CD8-positive, alpha-beta memory T cell (primary cell): ENCODE measurements at places on chromosomes 2 and 18. TPM values are rescaled to one million over a fixed set of nuclear protein-coding genes. Genes with fewer than 3 reads are reported as not detected.

MOB1A gene
- total RNA-seq: 185 TPM

SLC39A6 gene
- total RNA-seq: 43.8 TPM

UGT1A10 gene
- not detected for total RNA-seq

SLC4A3 gene
- 0.13 TPM for total RNA-seq

CXCR1 gene
- not detected for total RNA-seq

ADGRF3 gene
- total RNA-seq: 2.6 TPM

CYTIP gene
- 202 TPM for total RNA-seq

OTOS gene
- total RNA-seq: not detected

FRZB gene
- not detected for total RNA-seq

DUSP19 gene
- 3.5 TPM for total RNA-seq

QPCT gene
- 3.9 TPM for total RNA-seq

- no peak for DNase-seq
- H3K36me3 ChIP-seq: no peaks in the 10 kb centered on the region
- H3K4me3 ChIP-seq: no peak overlapping the region
These were observed 375.1 kb downstream of the SETBP1 start for GRCh38 chr18:45055811-45056210.

- H3K27me3 ChIP-seq: no peaks in the 10 kb centered on the region
- H3K4me3 ChIP-seq: no peak overlapping the region
- no peak for DNase-seq
- no peaks in the 10 kb centered on the region for H3K36me3 ChIP-seq
These were observed 2.6 kb downstream of the UGT1A10 start for GRCh38 chr2:233638836-233639235.

DNA sequence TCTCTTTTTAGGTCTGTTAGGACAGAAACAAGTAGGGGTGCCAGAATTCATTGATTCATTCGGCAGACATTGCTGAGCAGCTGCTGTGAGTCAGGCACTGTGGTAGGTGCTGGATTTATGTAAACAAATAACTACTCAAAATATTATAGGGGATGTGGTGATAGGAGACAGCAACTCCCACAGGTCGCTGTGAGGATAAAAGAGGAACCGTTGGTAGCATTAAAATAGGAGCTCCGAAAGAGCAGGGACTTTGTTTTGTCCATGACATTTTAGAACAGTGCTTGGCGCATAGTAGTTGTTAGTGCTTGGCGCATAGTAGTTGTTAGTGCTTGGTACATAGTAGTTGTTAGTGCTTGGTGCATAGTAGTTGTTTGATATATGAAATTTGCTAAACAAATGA is 29.2 kb downstream of the ATP6V1C2 start:
- no peak overlapping the region for H3K4me3 ChIP-seq
- H3K4me1 ChIP-seq: no peaks in the 10 kb centered on the region
- no peak for DNase-seq

GRCh38 chr18:70998490-70998889 is 709.6 kb downstream of the SOCS6 start:
- H3K36me3 ChIP-seq: no peaks in the 10 kb centered on the region
- DNase-seq: no peak
- no peak overlapping the region for H3K4me3 ChIP-seq

GRCh38 chr18:59220164-59220783 is 316 bp downstream of the GRP start:
- H3K4me1 ChIP-seq: no peaks in the 10 kb centered on the region
- no peak overlapping the region for H3K4me3 ChIP-seq
- no peak overlapping the region for H3K27ac ChIP-seq
- no peak for DNase-seq
- peaks cover 12% of the 10 kb centered on the region for H3K27me3 ChIP-seq

- no peak overlapping the region for H3K4me3 ChIP-seq
- no peaks in the 10 kb centered on the region for H3K36me3 ChIP-seq
- H3K4me1 ChIP-seq: no peaks in the 10 kb centered on the region
- no peaks in the 10 kb centered on the region for H3K27me3 ChIP-seq
These were observed 87.1 kb downstream of the MEP1B start for GRCh38 chr18:32276906-32277305.

- no peaks in the 10 kb centered on the region for H3K36me3 ChIP-seq
- no peak for DNase-seq
- no peaks in the 10 kb centered on the region for H3K27me3 ChIP-seq
- no peak overlapping the region for H3K4me3 ChIP-seq
These were observed 3.8 kb upstream of the SLC8A1 start for GRCh38 chr2:40455661-40456060.

GRCh38 chr2:8080063-8080462 is 601.8 kb upstream of the ID2 start:
- H3K4me1 ChIP-seq: peaks cover 7% of the 10 kb centered on the region
- H3K27me3 ChIP-seq: no peaks in the 10 kb centered on the region
- no peak overlapping the region for H3K27ac ChIP-seq
- H3K36me3 ChIP-seq: no peaks in the 10 kb centered on the region
- DNase-seq: no peak

DNA sequence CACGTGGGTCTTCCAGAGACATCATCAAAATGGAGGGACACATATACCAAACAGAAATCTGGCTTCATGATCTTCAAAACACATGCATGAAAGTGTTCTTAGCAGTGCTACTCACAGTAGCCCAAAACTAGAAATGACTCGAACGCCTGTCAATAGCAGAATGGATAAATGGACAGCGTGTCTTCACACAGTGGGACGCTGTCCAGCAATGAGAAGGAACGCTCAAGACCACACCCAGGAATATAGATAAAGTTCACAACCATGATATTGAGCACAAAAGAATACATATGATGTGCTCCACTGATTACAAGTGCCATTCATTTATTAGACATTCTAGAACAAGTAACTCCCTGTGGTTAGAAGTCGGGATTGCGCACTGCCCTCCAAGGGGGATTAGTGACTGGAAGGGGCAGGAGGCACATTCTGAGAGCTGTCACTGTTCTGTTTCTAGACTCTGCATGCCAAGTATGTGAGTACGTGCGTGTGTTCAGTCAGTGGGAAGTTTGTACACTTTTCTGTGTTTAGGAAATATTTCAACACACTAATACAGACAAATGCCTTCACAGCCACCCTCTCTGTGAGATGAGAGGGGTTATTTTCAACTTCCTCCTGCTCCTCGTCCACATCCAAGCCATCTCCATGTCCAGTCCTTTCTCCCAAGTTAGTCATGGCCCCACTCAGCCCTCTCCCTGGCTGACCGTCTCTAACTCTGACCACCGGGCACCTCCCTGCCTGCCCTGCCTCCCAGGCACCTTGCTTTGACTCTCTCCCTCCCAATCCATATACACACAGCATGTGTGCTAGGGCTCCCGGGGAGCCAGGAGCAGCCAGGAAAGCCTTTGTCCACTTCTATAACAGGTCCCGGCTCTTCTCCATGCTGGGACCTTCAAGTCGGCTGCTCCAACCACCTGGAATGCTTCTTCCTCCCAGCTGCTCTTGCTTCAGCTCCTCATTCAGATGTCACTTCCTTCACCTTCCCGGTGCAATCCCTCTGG is 26.9 kb upstream of the TNS1 start:
- no peak for DNase-seq
- no peak overlapping the region for H3K27ac ChIP-seq
- peaks cover 7% of the 10 kb centered on the region for H3K4me1 ChIP-seq
- H3K36me3 ChIP-seq: no peaks in the 10 kb centered on the region
- H3K27me3 ChIP-seq: no peaks in the 10 kb centered on the region

- no peak overlapping the region for H3K4me3 ChIP-seq
- peaks cover 8% of the 10 kb centered on the region for H3K36me3 ChIP-seq
- DNase-seq: no peak
- H3K27me3 ChIP-seq: no peaks in the 10 kb centered on the region
- no peak overlapping the region for H3K27ac ChIP-seq
These were observed 24.4 kb downstream of the SERTAD2 start for GRCh38 chr2:64629329-64629781.

DNA sequence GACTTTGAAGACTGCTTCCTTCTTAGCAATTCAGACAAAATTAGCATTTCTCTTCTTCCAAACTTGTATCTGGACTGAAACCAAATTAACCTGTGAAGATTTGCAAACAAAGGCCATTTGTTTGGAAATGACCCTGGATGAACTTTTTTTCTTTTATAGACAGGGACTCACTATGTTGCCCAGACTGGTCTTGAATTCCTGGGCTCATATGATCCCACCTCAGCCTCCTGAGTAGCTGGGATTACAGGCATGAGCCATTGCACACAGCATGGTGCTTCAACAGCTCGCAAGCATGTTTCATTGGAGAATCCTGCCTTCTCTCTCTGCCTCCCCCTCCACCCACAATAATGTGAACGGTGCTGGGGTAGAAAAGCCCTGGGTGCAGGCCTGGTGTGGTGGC is 170.2 kb downstream of the ARL4C start:
- H3K4me3 ChIP-seq: no peak overlapping the region
- no peaks in the 10 kb centered on the region for H3K27me3 ChIP-seq
- H3K27ac ChIP-seq: no peak overlapping the region
- peaks cover 11% of the 10 kb centered on the region for H3K4me1 ChIP-seq
- no peaks in the 10 kb centered on the region for H3K36me3 ChIP-seq

GRCh38 chr2:190953257-190953656 is 60.7 kb downstream of the STAT1 start:
- no peak overlapping the region for H3K27ac ChIP-seq
- no peaks in the 10 kb centered on the region for H3K36me3 ChIP-seq
- DNase-seq: no peak
- H3K4me1 ChIP-seq: peaks cover 10% of the 10 kb centered on the region

GRCh38 chr2:201882353-201883090 is 76.2 kb downstream of the CDK15 start:
- H3K4me1 ChIP-seq: peaks cover 14% of the 10 kb centered on the region
- no peaks in the 10 kb centered on the region for H3K36me3 ChIP-seq
- peaks cover 13% of the 10 kb centered on the region for H3K27me3 ChIP-seq
